ENCODE measurements at places on chromosomes 2 and 18. TPM values are rescaled to one million over a fixed set of nuclear protein-coding genes. Genes with fewer than 3 reads are reported as not detected.

DNA sequence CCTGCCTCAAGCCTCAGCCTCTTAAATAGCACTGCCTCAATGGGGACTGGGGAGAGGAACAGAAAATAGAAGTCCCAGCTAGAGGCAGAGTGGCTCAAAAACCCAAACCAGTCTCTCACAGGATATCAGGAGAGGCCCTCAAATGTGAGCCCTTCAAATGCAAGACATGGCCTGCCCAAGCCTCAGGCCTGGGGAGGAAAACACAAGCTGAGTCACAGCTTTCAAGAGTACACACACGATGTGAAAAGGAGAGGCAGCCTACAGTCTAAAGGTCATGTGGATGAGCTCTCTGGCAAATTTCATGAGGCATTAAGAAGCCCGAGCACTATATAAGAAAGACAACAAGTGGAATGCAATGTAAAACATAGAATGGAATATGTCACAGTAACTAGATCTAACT, 316.6 kb upstream of the MEX3C start:
- no peaks in the 10 kb centered on the region for H3K27me3 ChIP-seq
- no peak overlapping the region for H3K4me3 ChIP-seq
- H3K4me1 ChIP-seq = no peaks in the 10 kb centered on the region
- H3K36me3 ChIP-seq = no peaks in the 10 kb centered on the region
- DNase-seq = no peak
- no peak overlapping the region for H3K27ac ChIP-seq

The RAB17 gene
- 244 TPM for total RNA-seq

The DUSP19 gene
- 0.28 TPM for total RNA-seq

The GPR155 gene
- total RNA-seq = 2.8 TPM
